Gastrocnemius medialis (tissue), 4 donors: ENCODE measurements at places on chromosomes 7 and 10. TPM values are rescaled to one million over a fixed set of nuclear protein-coding genes. Genes with fewer than 3 reads are reported as not detected.
A peak's percentile ranks its signal among the peaks of the same experiment; 100 is the strongest.

DNA sequence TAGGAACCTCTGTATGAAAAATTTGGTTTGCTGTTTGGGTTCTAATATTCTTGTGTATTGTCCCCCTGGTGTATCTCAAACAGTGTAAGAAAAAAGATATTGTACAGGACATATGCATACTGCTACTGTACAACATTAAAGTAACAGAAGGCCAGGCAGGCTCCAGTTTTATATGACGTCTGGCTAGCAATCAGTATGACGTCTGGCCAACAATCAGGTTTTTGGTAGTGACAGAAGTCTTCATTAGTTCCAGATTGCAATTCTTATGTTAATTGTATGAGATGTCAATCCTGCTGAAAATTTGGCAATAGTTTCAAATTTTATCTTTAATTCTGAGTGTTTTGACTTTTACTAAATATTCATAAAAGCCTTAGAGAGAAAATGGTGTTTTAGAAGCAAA is 67.9 kb upstream of the KCND2 start:
- DNase-seq = no peak

GRCh38 chr10:4070921-4071660 is 286.1 kb upstream of the KLF6 start:
- no peak for DNase-seq

- peak; percentile 71 for DNase-seq
Measured at GRCh38 chr7:44398511-44398911, 73.1 kb upstream of the CAMK2B start.

- no peak for DNase-seq
Measured at GRCh38 chr7:85336086-85336485, 149.2 kb upstream of the SEMA3D start.

GRCh38 chr7:88201305-88201704 is 18.5 kb downstream of the SRI start:
- no peak for DNase-seq

GRCh38 chr10:75428434-75429158 is 2.8 kb upstream of the LRMDA start:
- DNase-seq = no peak

Gene NPC1L1
- total RNA-seq = 0.04 TPM

Gene ADAP1
- total RNA-seq = 0.71 TPM

Gene ERVW-1
- not detected for total RNA-seq

Gene SFTPD
- not detected for total RNA-seq
